Mesenteric fat pad (tissue), 1 donor: ENCODE measurements at places on chromosomes 6 and 20. TPM values are rescaled to one million over a fixed set of nuclear protein-coding genes. Genes with fewer than 3 reads are reported as not detected.

Gene SLC35F1
- total RNA-seq: 0.48 TPM

Gene TFAP2B
- total RNA-seq: not detected

Gene CFAP61
- total RNA-seq: 0.61 TPM

Gene SASH1
- total RNA-seq: 143 TPM

Gene PPP1R14C
- 0.26 TPM for total RNA-seq

Gene BMP2
- total RNA-seq: 14.3 TPM

Gene MTG2
- total RNA-seq: 29.9 TPM

Gene ADGRB3
- 0.74 TPM for total RNA-seq
